ENCODE measurements at places on chromosomes 2 and 18.

GRCh38 chr2:111669928-111670695, 213.9 kb downstream of the ANAPC1 start:
- no peak for DNase-seq

GRCh38 chr2:211534632-211535031, 978.2 kb downstream of the CPS1 start:
- DNase-seq, result no peak

- no peak for DNase-seq
These were observed 111.6 kb downstream of the SMAD7 start for GRCh38 chr18:48838921-48839818.

GRCh38 chr2:171592036-171592555, 69.8 kb downstream of the CYBRD1 start:
- DNase-seq, result no peak

- no peak for DNase-seq
These were observed 64.2 kb downstream of the RPL37A start for GRCh38 chr2:216562696-216563435.

DNA sequence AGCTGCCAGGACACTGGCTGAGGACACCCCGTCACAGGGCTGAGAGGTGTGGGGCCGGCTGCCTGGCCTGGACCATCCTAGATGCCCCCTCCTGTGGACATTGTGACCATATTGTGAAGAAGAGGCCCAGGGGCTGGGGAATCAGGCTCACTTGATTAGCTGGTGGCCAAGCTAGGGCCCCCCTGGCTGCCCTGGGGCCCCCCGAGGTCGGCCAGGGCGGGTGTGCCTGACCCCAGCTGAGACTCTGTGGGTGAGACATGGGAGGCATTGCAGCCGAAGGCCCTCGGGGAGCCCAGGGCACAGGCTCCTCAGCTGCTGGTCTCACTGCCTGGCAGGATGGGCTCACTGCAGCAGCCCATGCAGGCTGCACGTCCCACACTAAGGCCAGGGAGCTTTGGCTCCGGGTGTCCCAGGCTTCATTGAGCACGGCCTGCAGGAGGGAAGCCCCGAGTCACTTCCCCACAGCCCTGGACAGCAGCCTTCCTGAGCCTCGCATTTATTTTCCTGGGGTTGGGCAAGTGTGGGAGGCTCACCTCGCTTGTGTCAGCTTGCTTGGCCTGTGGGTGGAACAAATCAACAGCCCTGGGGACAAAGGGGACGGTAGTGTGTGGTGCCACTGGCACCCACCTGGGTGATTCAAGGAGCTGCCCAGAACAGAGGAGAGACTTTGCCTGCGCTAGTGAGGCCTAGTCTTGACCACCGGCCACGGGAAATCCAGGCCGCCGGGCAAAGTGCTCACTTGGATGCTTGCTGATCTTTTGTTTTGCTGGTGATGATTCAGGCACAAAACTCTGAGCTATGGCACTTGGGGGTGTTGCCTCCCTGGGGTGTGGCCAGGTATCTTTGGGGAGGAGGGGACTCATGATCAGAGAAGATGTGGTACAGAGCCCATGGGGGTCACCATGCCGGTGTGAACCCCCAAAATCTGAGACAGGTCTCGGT, 1.3 kb downstream of the GAL3ST2 start:
- no peak for DNase-seq

GRCh38 chr2:238777369-238778067, 70.4 kb upstream of the TWIST2 start:
- DNase-seq, result no peak

GRCh38 chr18:10418836-10419235, 35.6 kb upstream of the APCDD1 start:
- no peak for DNase-seq

- no peak for DNase-seq
These were observed 32.4 kb upstream of the ITPRID2 start for GRCh38 chr2:181859123-181859522.

GRCh38 chr18:4734021-4734420, 278.9 kb upstream of the DLGAP1 start:
- no peak for DNase-seq

DNA sequence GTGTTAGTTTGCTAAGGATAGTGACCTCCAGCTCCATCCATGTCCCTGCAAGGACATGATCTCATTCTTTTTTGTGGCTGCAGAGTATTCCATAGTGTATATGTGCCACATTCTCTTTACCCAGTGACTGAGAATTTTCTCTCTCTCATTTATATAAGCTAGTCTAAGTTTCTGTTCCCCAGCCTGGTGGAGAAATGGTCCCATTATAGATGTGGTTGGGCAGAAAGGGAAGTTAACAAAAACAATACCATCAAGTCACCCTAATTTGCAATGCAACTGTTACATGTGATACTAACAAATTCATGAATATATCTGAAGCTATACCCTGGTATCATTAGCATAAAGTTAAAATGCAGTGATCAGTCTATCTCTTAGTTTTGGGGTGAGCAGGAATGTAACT, 54.0 kb downstream of the DNER start:
- no peak for DNase-seq

DNA sequence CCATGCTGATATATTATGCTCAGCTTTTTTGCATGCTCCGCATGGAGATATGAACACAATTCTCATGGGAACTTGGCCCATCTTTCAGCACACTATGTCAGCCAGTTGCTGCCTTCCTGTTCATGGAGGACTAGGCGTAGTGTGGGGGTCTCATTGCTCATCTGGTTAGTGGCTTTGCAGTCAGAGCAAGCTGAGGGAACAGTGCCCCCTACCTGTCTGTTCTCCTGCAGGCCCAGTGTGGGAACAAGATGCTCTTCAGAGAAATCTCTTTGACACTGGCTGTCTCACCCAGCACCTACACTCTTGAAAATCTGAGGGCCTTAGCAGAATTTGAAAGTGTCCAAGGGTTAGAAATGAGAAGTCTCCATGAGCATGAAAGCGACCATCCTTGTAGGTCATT, 47.1 kb downstream of the SPTBN1 start:
- no peak for DNase-seq

DNA sequence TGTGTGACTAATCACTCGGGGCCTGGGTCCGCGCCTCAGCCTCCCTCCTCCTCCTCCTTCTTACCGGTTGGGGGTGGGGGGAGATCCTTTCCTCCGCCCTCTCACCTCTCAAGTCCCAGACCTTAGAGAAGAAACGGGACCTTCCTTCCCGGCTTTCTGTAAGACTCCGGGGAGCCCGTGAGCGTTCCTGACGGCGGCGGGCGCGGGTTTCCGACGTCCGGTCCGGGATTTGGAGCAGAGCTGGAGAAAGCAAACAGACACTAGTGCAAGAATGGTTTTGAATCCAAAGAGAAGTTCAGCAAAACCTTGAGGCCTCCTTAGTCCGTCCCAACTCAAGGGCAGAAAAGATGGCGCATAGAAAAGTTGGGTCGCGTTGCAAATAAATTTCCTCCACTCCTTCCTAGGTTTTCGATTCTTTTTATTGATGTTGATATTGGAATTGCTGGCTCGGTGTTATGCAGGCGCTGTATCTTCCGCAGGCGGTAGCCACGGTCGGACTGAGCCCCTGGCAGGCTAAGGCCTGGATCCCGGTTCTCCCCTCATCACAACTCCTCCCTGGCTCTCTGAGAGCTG, 2.0 kb downstream of the DLX1 start:
- no peak for DNase-seq

DNA sequence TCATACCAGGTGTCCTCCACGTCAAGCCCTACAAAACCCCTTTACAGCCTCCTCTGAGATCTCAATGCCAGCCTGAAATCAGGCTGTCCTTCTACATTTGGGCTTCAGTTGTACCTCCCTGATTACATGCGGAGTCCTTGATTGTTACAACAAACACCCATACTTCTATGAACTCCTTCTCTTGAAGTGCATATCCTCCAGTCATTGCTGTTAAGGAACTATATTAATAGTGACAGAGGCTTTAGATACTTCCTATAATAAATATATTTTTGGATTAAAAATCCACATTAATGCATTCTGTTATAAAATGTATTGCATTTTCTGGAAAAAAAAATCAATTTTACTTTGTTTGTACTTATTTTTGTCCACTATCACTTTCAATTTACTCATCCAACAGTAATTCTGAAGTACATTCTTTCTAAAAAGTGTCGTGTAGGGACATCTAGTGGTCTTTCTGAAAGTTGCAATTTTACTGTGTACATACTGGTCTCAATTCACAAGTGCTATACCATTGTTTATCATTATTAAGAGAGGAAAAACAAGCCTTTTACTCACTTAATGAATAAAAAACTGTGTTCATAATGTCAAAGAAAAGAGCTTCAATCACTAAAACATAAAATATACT, 316.4 kb downstream of the DSEL start:
- DNase-seq, result no peak

- DNase-seq, result no peak
These were observed 28.1 kb downstream of the CAMKMT start for GRCh38 chr2:44389895-44390294.

GRCh38 chr2:191125646-191126045, 25.1 kb downstream of the STAT4 start:
- DNase-seq, result no peak

DNA sequence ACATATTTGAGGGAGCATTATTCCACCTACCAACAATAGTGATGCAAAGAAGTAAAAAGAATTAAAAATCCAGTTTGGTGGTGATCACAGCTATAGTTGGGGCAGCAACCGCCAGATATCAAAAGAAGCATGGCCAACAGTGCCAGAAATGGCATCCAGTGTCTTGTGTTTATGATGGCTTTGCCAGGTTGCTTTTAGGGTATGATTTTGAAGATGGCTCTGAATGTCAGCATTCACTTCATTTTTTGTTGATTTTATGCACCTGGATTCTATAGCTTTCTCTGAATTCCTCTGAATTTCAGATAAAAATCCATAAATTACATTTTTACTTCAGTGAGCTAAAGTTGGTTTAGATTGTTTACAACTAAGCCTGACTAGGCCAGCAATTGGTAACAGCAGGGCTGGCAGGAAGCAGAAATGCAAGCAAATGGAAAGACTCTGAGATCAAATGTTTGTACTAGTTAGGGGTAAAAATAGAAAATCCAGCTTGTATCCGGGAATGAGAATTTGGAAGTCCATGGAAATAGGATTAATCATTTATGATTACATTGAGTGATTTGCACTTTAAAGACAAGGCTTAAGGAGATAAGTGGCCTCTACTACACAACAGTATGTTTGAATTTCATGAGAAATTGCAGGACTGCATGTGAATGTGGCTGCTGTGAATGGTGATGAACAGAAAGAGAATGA, 40.4 kb downstream of the COL3A1 start:
- DNase-seq, result no peak

DNA sequence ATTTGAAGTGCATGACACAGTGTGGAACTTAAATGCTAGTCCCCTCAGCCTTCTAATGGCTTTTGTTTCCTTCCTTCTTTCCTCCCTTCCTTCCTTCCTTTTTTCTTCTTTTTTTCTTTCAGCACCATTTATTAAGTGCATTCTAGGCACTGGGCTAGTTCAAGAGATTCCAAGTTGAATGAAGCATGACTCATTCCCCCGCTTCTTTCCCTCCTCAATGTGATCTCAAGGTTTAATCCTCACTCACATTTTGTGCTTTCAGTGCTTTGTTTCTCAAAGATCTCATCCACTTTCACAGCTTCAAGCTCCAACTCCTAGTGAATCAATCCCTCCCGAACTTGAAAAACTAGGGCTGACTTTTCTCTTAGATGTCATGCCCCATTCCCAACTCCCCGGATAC, 90.1 kb downstream of the LBH start:
- DNase-seq, result no peak

- DNase-seq, result no peak
These were observed 591 bp downstream of the SLC16A14 start for GRCh38 chr2:230068016-230068650.

DNA sequence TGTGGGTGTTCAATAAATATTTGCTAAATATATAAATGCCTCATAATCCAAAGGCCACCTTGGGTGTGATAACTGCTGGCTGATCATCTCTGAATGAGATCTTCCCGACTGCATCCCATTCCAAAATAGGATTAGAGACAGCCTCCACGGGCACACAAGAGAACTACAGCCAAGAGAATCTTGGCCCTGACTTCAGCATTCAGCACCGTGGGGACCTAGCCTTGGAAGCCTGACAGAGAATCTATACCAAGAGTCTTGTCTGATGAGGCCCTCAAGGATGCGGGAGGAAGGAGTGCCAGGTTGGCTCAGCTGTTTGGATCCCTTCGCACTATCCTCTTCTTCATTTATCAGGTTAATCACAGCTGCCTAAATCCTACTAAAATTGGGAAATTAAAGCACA, 85.8 kb downstream of the RBM43 start:
- DNase-seq, result no peak

GRCh38 chr2:171334946-171335345, 98.8 kb downstream of the METTL8 start:
- no peak for DNase-seq

GRCh38 chr2:180405520-180405919, 398.4 kb upstream of the CWC22 start:
- DNase-seq, result no peak

GRCh38 chr18:78896111-78896905, 83.3 kb upstream of the SALL3 start:
- no peak for DNase-seq

GRCh38 chr18:10377956-10378355, 76.5 kb upstream of the APCDD1 start:
- DNase-seq, result no peak

DNA sequence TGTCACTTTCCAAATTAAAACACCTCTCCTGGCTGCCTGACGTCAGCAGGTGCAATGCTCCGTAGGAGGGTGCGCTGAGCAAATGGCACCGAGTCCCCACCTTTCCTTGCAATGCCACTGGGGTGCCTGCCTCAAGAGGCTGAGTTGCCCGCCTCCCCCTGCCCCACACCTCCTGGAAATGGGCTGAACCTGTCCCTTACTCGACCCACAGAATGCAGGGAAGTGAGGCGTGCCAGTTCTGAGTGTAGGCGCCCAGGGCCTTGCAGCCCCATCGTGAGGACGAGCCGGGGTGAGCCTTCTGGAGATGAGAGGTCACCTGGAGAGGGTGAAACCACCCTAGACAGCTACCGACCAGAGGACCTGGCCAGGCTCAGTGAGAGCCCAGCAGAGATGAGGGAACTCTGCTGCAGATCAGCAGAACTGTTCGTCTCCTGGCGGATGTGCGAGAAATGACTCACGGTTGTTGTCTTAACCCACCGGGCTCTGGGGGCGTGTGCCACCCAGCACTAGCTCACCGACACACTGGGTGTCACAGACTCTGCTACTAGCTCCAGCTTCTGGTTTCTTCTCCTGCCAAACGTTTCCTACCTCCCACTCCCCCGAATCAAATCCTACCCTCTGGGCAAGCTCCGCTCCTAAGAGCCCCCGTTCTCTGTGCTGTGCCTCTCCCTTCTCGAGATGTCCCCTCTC, 168.7 kb upstream of the HDAC4 start:
- DNase-seq, result no peak

DNA sequence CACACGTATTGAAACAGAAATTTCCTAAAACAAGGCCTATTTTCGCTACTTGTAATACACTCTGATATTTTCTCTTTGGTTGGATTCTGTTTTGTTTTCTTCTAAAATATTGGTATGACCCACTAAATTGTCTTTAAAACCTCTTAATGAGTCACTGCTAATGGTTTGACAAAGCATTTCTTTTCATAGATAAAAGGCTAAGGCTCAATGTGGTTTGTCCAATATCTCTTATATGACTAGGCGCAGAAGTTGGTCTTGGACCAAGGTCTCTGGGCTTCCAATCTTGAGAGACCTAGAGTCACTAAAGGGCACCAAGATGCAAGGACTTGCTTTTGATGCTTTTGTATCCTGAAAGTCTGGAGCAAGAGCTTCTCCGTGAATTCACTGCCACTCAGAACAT, 498.2 kb upstream of the TCF4 start:
- no peak for DNase-seq

GRCh38 chr2:15812187-15812780, 128.1 kb upstream of the MYCN start:
- DNase-seq, result no peak

Data from stimulated activated CD8-positive, alpha-beta memory T cell treated with anti-CD3 and anti-CD28 coated beads, Interleukin-15, amount 100 ng/mL, for 24 hours (primary cell).